ENCODE measurements at places on chromosomes 3 and 15.

DNA sequence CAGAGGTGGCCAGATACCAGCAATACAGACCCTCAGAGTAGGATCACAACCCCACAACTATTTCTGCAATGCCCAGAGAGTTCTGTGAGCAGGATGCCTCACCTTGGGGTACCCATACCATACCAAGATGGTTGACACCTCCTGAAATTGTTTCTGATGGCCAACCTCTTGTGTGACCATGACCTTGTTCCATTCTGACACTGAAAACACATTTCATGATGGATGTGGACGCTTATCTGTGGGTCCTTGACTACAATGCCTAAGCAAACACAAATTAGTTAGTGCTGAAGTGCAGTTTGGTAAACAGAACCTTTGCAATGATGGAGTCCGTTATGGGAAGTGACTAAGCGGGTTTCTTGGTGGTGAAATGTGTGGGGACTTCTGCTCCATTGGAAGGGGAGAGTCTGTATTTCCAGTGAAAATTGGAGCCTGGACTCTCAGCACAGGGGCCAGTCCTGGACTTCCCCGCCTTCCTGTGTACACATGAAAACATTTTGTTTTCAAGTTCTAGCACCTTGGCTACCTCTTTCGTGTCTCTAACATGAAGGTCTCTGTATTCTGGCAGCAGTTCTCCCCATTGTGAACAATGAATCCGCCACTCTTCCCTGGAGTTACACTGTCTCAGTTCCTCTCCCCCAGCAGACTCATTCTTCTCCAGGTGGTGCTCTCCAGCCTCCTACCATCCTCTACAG lies 106.2 kb downstream of the XXYLT1 start:
- no peak for DNase-seq

DNA sequence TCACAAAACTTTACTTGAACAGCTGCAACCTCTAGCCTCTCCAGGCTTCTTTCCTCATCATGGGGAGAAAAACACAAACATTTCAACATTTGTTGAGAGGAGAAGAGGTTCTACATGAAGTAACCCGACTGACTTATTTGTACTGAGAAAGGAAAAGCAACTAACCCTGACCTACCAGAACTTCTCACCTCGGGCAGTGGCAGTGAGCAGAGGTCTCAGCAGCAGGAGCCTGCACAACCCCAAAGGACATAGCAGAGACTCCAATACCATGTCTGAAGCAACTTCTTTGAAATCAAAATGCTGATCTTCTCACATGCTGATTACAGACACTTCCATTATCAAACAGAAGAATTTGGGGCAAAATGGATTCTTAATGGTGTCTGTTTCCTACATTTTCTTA lies 1085.6 kb upstream of the CFAP20DC start:
- no peak for DNase-seq

DNA sequence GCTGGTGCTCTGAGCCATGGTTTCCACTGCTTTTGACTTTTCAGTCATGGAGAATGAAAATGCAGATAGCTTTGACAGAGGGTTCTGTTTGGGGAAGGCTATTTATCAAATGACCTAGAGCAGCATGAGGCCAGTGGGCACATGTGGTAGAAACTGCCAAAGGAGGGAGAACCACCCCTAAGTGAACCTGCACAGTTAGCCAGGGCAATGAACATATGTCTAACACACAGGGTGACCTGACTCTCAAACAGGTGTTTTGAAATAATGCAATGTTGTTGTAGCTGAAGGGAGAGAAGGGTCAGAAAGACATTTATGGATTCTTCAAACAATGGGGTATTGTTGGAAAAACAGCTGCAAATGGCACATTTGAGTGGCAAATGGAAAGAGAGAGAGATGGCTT lies 174.4 kb upstream of the FAM3D start:
- no peak for DNase-seq

- DNase-seq: no peak
Observed at GRCh38 chr3:105555206-105555605, 188.5 kb downstream of the ALCAM start.

- DNase-seq: no peak
Observed at GRCh38 chr3:60055765-60056164, 1005.9 kb upstream of the CFAP20DC start.

GRCh38 chr15:53586799-53587198 lies 172.7 kb downstream of the WDR72 start:
- peak; percentile 14 for DNase-seq

DNA sequence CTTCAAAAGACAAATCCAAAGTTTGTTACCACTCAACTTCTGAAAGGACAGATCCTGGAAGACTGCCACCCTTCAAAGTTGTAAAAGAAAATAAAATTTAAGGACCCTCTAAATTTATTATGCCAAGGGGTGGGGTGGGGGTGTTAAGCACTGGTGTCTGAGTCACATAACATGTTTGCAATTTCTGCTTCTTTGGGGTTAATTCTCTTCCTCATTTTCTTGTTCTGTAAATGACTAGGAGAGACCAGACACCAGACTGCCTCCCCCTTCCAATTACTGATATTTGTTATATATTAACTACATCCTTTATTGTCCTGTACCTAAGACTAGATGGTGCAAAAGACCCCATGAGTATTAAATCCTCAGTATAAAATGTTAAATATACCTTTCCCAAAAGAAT lies 242.8 kb downstream of the ZNF385D start:
- no peak for DNase-seq

DNA sequence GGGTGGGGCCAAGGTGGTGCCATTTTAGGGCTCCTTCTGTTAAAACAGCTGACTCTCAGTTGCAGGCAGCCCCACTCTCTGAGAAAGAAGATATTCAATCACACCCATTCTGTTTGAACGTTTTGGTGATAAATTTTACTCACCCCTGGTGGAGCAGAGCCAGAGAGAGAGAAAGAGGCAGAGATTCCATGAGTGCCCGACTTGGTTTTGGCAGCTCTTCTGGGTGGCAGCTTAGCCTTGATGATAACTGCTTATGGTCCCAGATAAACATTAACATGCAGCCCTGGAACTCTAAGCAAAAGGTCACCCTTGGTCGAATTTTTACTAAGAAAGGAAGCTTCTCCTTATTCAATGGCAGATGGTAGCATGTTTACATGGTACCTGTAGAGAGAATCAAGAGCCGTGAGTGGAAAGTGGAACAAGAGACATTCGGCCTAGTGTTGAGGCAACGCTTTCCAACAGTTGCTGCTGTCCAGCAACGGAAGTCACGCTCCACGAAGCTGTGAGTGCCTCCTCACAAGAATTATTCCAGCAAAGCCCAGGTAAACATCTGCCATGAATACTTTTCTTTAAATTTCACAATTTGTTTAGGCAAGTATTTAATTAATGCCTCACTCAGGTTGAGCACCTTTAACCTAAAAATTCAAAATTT lies 530.6 kb upstream of the ROBO2 start:
- DNase-seq: peak; percentile 32

GRCh38 chr15:96046620-96047240 lies 283.8 kb upstream of the NR2F2 start:
- DNase-seq: no peak

DNA sequence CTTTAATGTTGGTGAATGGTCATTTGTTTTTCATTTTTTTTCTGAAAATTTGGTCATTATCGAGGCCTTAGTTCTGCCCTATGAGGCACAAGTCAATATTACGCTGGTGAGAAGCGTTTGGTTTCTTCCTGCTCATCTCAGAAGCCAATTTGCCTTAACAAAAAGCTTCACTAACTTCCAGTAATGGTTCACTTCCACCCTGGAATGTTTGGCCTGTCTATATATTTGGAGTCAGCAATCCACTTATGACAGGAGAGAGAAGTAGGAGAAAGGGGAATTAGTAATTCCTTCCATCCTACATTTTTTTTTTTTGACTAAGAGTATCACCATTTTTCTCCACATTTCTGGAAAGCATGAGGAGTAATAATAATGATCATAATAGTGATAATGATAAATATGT lies 124.4 kb downstream of the DIPK2A start:
- DNase-seq: no peak

DNA sequence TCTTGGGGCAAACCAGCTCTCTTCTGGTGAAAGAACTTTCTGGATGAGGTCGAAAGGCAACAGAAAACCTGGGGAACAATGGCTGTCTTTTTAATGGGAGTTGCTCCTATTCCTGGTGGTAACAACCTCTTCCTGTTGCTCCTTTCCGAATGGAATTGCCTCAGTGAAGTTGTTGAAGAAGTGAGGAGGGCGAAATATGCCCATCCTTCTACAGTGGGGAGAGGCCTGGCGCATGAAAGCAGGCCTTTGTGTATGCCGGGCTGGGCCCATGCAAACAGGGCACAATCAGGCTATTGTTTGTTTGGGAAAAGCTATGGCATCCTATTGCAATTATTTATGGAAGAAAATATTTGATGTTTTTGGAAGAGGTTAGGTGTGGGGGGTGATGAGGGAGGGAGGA lies 166.9 kb downstream of the IGF1R start:
- DNase-seq: no peak

- no peak for DNase-seq
Observed at GRCh38 chr15:100383302-100384107, 41.7 kb upstream of the ADAMTS17 start.

DNA sequence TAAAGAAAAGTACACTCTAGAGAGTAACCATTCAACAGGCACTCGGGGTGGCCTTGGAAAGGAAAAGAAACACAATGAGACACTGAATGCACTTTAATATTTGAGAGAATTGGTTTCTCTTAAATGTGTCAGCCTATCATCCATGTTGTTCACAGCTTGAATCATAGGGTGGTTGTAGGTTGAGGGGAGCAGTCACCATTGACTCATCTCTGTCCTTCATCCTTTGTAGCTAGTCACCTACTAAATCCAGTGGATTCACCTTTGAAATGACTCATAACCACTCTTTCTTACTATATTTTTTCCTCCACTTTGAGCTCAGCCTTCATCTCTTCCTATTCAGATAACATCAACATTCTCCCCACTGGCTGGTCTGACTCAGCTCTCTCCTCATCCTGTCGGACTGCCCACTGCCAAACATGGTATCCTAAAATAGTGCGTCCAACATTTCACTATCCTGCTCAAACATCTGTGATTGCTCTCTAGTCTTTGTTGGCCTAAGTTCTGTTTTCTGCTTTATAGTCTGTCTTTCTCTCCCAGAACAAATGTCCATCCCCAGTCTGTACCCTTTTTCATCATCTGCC lies 182.7 kb upstream of the GADL1 start:
- DNase-seq: no peak

DNA sequence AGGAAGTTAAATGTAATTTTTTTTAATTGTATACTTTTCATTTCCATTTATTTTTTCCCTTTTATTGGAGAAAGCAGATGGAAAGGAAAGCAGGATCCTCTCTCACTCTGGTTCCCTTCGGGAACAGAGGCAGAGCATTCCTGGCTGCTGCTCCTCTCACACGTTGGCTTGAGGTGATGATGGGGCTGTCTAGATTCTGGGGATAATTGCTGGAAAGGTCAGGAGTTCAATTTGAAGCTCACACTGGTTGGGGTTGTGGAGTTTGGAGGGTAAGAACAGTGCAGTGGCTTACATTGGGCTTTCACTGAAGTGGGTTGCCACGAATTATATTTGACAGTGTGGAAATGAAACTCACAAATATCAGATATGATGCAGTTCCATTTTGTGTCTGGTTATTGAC lies 57.6 kb downstream of the RARB start:
- DNase-seq: no peak

- no peak for DNase-seq
Observed at GRCh38 chr15:100716456-100717085, 114.2 kb downstream of the ASB7 start.

DNA sequence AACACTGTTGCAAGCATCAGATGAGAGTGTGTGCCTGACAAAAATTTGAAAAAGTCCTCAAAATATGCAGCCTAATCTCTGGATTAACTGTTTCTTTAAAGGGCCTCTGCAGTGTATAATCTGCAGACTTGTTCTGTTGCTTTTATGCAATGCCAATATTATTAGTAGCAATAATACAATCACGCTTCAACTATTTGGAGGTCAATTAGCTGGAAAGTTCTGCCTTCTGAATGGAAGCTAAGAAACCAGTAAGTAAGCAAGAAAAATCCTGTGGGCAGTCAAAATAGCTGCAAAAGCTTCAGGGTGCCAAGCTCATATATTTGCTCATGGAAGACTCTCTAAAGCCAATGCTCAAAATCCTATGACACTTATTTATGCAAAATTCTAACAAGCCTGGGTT lies 153.2 kb upstream of the NR2F2 start:
- no peak for DNase-seq

GRCh38 chr3:132380920-132381319 lies 36.4 kb upstream of the DNAJC13 start:
- no peak for DNase-seq

DNA sequence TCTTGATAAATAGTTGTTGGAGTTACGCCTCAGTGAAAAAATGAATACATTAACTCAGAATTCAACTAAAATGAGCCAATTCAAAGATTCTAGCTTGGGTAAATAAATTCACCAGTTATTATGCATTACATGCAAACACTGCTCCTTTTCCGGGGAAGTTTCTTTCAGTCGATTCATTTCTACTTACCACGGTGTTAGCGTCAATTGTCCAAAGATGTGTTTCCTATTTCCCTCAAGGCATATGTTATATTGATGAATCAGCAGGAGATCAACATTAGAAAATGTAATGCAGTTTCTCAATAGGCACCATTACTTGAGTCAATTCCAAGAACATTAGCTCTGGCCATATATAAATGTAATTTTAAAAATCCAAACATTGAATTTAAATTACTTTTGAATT lies 517.7 kb downstream of the OTOL1 start:
- no peak for DNase-seq

DNA sequence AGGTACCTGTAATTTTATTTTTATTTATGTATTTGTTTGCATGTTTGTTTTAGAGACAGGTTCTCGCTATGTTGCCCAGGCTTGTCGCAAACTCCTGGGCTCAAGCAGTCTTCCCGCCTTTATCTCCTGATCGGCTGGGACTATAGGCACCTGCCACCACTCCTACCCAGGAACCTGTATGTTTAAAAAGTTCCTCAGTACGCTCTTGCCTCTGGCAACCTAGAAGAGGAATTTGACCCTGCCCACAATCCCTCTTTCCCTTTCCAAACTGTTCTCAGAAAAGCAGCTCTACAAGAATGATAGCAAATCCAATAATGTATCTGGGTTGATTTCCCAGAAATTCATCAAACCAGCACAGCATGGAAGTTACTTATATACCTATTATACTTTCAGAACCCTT lies 20.9 kb upstream of the PHLDB2 start:
- DNase-seq: no peak

DNA sequence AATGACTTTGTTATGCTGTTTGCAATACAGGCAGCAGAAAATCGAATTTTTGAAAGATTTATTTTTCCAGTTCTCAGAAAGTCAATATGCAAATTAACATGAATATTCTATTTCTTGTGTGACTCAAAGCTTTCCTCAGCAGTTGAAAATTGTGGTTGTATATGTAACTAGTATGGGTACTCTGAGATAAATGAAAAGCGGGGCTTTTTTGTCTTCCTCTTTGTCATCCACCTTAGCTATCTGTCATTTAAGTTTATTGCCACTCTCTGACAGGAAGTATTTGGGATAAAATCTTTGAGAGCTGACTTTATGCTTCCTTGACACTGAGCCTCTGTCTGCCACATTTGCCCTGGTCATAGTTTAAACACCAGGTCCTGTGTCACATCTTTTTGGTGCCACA lies 91.5 kb downstream of the ATG7 start:
- no peak for DNase-seq

- DNase-seq: no peak
Observed at GRCh38 chr3:188589071-188589470, 435.1 kb downstream of the LPP start.
